ENCODE measurements at places on chromosomes 11 and 22.
A peak's percentile ranks its signal among the peaks of the same experiment; 100 is the strongest.

- DNase-seq: no peak
These were observed 15.0 kb downstream of the LRRC32 start for GRCh38 chr11:76655501-76656049.

GRCh38 chr11:93359396-93359795 lies 28.9 kb downstream of the DEUP1 start:
- DNase-seq: no peak

- no peak for DNase-seq
These were observed 103.5 kb downstream of the MICAL2 start for GRCh38 chr11:12213883-12214282.

GRCh38 chr11:17760102-17761029 lies 25.8 kb downstream of the KCNC1 start:
- peak; percentile 34 for DNase-seq

DNA sequence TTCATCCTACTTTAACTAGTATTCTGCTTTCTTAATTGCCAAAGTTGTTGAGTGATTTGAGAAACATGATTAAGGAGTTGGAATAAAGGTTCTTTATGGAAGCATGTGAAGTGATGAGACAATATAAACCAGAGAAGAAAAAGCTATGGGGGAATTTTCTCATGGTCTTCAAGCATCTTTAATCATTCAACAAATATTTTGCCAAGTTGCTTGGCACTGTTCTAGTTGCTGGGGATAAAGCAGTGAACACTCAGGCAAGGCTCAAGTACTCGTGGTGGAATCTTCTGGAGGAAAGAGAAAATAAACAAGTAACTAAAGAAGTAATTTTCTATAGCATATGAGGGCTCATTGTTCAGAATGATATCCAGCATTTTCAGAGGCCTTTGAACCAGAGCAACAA lies 9.2 kb upstream of the PIWIL4 start:
- no peak for DNase-seq

DNA sequence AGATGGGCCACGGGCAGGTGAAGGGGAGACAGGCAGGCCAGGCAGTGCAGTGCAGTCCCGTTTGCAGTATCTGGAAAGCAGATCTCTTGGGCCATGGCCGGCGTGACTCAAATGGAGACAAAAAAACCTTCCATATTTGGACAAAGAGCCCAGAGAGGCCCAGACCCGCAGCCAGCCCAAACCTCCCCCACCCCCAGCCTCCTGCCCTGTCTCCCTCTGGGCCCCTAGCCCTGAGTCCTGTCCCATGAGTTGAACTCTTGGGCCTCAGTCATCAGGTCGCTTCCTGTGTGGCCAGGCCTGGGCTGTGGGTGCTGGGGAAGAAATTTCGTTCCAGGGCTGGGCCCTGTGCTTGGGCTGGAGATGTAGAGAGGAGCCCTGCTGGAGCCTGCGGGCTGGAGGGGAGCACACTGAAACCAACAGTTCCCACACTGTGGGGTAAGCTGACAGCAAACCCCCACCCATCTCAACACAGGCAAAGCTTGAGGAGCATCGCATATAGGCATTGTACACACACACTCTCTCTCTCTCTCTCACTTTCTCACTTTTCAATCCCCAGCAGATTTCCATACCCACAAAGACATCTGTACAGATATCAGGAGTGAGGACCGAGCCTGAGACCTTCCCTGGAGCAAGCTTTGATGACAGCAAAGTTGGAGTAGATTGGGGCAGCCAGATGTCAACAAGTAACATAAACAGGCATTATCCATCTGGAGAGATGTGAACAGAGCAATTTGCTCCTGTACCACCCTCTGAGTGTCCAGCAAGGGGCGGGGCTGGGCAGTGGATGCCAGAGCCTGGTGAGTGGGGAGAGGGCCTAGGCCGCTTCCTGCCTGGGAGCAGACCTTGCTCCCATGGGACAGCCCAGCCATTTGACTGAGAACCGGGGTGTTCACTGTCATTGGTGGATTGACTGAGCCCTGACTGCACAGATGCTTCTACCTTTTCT lies 17.2 kb downstream of the ARHGEF17 start:
- no peak for DNase-seq

- DNase-seq: no peak
These were observed 77.1 kb downstream of the TP53I11 start for GRCh38 chr11:44873537-44873936.

GRCh38 chr11:100978442-100978841 lies 151.2 kb downstream of the PGR start:
- no peak for DNase-seq

GRCh38 chr11:46006418-46007070 lies 84.1 kb downstream of the LARGE2 start:
- DNase-seq: peak; percentile 9

DNA sequence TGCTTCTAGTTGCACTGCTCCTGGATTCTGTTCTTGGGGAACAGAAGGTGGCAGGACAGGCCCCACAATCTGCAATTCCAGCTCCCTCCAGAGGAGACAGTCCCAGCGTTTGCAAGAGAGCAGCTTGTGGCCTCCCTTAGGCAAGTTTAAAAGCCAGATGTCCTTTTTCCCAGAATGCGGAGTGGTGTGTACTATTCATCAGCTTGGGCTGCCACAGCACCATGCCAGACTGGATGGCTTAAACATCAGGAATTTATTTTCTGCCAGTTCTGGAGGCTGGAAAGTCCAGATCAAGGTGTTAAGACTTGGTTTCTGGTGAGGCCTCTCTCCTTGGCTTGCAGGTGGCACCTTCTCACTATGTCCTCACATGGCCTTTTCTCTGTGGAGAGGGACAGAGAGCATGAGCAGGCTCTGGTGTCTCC lies 11.7 kb downstream of the MIAT start:
- peak; percentile 25 for DNase-seq

GRCh38 chr11:18720808-18721560 lies 5.0 kb downstream of the IGSF22 start:
- peak; percentile 92 for DNase-seq

GRCh38 chr11:71459767-71460320 lies 6.8 kb downstream of the NADSYN1 start:
- no peak for DNase-seq

GRCh38 chr11:12556155-12556554 lies 118.1 kb upstream of the TEAD1 start:
- no peak for DNase-seq

DNA sequence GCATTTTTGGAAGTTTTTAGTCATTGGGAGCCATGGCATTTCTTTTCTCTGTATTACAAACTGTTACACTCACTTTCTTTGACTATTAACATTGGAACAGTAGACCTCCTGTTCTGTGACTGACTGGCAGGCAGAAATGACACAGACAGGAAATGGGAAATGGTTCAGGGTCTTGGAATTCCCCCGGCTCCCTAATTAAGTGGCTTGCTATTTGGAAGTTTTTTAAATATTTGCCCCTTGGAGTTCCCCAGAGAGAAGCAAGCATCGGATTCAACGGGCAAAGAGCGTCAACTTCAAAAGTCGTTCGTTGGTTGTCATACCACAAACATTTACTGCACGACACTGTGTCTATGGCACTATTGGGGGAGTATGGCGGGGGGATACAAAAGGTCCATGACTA lies 1.1 kb upstream of the BIRC2 start:
- DNase-seq: peak; percentile 15

DNA sequence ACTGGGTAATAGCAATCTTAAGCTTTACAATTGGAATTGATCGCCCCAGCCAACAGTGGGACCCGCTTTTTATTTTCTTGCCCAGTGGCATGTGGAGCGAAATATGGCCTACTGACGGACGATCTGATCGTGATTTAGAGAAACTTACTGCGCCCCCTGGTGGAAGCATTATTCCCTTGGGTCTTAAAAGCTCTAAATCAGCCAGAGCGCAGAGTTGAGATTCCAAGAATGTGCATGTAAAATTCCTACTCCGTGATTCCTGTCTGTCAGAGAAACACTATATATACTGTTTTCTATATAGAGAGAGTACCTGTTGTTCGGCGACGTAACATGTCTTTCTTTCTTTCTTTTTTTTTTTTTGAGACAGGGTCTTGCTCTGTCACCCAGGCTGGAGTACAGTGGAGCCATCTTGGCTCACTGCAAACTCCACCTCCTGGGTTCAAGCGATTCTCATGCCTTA lies 3.7 kb upstream of the DPF2 start:
- peak; percentile 93 for DNase-seq

- no peak for DNase-seq
These were observed 20.0 kb upstream of the SLC22A12 start for GRCh38 chr11:64571050-64571409.

DNA sequence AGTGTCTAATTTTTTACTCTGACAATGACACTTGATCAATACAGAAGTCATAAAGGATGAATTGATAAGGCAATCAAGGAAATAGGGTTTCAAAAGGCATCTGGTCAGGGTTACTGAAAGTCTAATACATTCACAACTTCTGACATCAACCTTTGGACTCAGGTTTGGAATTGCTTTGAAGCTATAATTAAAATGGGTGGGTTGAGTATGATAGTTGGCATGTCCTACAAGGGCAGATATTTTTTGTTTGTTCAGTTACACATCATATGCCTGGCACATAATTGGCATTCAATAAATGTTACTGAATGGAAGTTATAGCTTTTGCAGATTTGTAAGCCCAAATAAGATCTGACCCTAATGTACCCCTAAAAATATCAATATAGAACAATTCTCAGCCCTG lies 7.3 kb upstream of the FUT4 start:
- DNase-seq: no peak

GRCh38 chr11:69825037-69825834 lies 6.0 kb upstream of the FGF3 start:
- no peak for DNase-seq

DNA sequence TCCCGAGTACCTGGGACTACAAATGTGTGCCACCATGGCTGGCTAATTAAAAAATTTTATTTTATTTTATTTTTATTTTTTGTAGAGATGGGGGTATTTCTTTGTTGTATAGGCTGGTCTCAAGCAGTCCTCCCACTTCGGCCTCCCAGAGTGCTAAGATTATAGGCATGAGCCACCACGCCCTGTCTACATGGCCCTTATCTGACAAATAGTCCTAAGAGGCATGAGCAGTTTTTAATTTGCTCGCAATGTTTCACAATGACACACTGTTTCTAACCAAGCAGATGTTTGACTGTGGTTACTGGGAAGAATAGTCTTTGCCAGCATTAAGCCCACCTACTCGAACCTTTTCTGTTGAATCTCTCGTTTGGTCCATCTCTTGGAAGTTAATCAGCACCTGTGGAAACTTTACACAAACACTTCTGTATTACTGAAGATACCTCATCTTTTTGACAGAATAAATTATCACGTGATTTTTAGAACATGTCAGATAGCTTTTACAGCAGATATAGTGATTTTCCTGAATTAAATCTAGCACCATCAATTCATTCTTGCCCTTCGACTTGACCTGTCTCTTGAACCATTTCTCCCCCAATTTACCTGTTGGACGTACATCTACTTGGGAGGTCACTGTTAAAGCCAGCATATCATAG lies 71.4 kb downstream of the MTMR3 start:
- DNase-seq: no peak

DNA sequence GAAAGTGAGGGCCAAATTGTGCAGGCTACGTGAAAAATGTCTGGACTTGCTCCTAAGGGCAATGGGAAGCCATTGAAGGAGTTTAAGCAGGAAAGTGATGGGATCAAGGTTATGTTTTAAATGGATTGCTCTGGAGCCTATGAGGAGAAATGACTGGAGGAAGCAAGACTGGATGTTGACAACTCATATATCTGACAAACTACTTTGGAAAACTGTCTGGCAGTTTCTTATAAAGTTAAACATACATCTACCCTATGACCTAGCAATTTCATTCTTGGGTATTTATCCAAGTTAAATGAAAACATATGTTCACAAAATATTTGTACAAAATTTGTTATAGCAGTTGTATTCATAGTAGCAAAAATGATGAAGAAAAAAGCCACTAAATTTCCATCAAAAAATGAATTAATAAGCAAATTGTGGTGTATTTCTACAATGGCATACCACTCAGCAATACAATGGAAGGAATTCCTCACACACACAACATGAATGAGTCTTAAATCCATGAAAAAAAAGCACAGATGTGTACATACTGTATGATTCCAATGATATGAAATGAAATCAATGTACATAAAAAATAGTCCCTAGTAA lies 24.1 kb downstream of the FZD4 start:
- DNase-seq: no peak

DNA sequence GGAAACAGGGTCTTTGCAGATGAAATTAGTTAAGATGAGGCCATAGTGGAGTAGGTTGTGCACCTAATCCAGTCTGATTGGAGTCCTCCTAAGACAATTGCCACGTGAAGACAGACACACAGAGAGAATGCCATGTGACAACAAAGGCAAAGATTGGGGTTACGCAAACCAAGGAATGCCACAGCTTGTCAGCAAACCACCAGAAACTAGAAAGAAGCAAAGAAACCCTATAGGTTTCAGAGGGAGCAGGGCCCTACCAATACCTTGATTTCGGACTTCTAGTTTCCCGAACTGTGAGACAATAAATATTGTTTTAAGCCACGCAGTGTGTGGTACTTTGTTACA lies 8.2 kb upstream of the LAYN start:
- no peak for DNase-seq

GRCh38 chr11:35967042-35967441 lies 23.2 kb downstream of the LDLRAD3 start:
- no peak for DNase-seq

DNA sequence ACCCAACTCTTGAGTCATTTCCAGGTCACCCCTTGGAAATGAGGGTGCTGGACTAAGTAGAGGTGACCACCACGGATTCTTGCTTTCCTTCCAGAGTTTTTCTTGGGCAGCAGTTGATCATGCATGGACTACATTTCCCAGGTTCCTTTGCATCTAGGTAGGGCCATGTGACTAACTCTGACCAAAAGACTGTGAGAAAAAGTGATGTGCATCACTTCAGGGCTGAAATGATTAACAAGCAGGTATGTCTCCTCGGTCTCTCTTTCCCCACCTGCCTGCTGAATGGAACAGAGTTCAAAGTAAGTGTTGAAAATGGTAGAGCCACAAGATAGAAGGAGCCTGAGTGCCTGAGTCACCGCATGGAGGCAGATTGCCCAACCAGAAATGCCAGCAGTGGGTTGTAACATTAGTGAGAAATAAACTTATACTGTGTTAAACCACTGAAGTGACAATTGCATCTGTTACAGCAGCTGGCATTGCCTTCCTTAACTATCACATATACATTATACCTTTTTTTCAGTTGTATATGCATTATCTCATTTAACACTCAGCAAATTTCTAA lies 113.5 kb downstream of the MN1 start:
- DNase-seq: no peak

- no peak for DNase-seq
These were observed 131.0 kb downstream of the MICAL2 start for GRCh38 chr11:12241401-12241800.

GRCh38 chr11:122108192-122108799 lies 7.7 kb downstream of the BLID start:
- peak; percentile 24 for DNase-seq

GRCh38 chr11:2294926-2295290 lies 6.8 kb downstream of the C11orf21 start:
- DNase-seq: no peak

- no peak for DNase-seq
These were observed 25.3 kb upstream of the PRR5 start for GRCh38 chr22:44676441-44677352.

Data from stimulated activated CD4-positive, alpha-beta T cell treated with anti-CD3 and anti-CD28 coated beads, Interleukin-15, amount 100 ng/mL, for 24 hours (primary cell).